Colonic mucosa (tissue), 4 donors: ENCODE measurements at places on chromosomes 11 and 22. TPM values are rescaled to one million over a fixed set of nuclear protein-coding genes. Genes with fewer than 3 reads are reported as not detected.

FXYD2 gene
- total RNA-seq, result 1.5 TPM

DNA sequence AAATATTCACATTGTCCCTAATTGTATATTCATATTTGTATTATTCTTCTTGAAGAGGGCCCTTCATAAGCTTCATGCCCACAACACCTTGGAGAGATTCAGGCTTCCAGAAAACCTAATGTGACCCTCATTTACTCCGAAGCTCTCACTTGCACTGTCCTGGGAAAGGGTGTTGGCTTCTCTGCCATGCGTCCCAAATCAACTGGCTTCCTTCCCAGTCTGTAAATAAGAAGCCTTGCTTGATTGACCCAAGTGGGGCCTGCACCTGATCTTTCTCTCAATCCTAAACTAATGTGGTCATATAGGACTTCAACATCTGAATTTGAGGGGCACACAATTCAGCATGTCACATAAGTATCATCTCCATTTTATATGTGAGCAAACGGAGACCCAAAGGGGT, 40.5 kb upstream of the ZBTB16 start:
- no peaks in the 10 kb centered on the region for H3K27me3 ChIP-seq
- H3K27ac ChIP-seq, result no peak overlapping the region
- no peak for DNase-seq
- H3K36me3 ChIP-seq, result no peaks in the 10 kb centered on the region
- H3K4me3 ChIP-seq, result no peak overlapping the region

DNA sequence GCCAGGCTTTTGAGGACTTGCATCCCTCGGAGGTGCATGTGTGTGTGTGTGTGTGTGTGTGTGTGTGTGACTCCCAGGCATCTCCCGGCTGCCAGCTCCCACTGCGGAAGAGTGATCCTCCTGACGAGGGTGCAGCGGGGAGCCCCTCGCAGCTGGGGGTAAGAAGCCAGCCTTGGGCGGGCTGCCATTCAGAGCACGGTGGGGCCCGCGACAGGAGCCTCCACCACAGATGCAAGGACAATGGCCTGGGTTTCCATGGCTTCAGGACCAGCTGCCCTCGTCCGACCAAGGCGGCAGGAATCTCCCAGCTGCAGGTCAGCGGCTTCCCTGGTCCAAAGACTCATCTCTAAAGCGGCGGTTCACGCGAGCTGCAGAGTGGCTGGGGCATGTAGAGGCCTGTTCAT, 908.5 kb downstream of the BRD1 start:
- H3K4me1 ChIP-seq, result no peaks in the 10 kb centered on the region
- no peaks in the 10 kb centered on the region for H3K36me3 ChIP-seq
- no peak for DNase-seq

DNA sequence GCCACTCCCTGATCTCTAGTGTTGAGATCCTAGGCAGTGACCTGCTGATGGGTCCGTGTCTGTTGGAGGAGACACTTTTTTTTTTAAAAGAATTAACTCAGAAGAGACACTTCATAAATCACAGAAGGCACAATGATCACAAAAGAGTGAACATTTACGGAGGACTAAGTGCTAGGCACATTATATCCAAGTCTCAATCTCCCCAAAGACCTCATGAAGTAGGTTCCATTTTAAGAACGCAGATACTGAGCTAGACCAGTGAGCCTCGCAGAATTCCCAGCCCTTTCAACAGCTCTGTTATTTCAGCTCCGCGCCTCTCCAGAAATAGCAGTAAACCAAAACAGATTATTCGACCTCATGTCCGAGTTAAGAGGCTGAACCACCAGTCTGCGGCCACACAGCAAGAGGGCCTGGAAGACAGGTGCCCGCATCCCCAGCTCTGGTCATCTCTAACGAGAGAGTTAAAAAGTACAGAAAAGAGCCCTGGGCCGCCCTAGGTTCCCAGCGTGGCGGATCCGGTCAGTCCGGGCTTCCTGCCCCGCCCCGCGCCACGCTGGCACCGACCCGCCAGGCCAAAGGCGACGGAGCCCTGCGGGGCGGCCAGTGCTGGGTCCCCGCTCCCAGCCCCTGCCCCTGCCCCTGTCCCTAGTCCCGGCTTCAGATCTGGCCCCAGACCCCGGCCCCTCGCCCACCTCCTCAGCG, 612 bp downstream of the XBP1 start:
- no peaks in the 10 kb centered on the region for H3K27me3 ChIP-seq
- peaks cover 4% of the 10 kb centered on the region for H3K4me1 ChIP-seq
- peaks cover 19% of the 10 kb centered on the region for H3K36me3 ChIP-seq
- peak overlapping the region; percentile 81 for H3K4me3 ChIP-seq
- peak; percentile 70 for DNase-seq

GRCh38 chr11:6571434-6572008, 31.9 kb downstream of the RRP8 start:
- H3K36me3 ChIP-seq, result no peaks in the 10 kb centered on the region
- H3K27ac ChIP-seq, result no peak overlapping the region
- no peaks in the 10 kb centered on the region for H3K4me1 ChIP-seq
- DNase-seq, result no peak

GRCh38 chr22:47196881-47197772, 434.7 kb downstream of the TBC1D22A start:
- no peak overlapping the region for H3K27ac ChIP-seq
- H3K27me3 ChIP-seq, result no peaks in the 10 kb centered on the region
- H3K4me1 ChIP-seq, result no peaks in the 10 kb centered on the region
- DNase-seq, result peak; percentile 15
- H3K36me3 ChIP-seq, result no peaks in the 10 kb centered on the region
- no peak overlapping the region for H3K4me3 ChIP-seq

DNA sequence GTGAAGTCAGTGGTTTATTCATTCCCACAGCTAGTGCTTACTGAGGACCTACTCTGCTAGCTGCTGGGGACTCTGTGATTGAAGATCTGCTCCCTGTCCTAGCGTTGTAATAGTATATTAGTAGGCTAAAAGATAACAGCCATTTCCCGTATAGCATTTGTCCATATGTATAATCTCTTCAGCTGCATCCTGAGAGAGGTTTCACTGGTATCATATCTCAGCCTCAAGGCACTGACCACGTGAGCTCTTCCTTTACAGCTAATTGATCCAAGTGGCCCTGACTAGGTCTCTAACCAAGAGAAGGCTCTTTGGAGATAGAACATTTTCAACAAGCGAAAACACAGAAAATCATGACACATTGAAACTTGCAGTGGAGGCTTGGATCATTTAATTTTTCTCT, 110.2 kb downstream of the APIP start:
- no peak overlapping the region for H3K4me3 ChIP-seq
- no peaks in the 10 kb centered on the region for H3K36me3 ChIP-seq
- H3K27ac ChIP-seq, result no peak overlapping the region
- DNase-seq, result no peak
- H3K4me1 ChIP-seq, result no peaks in the 10 kb centered on the region
